ENCODE measurements at places on chromosomes 7 and 10.

GRCh38 chr10:34098821-34099567, 716.1 kb downstream of the PARD3 start:
- DNase-seq, result no peak

- no peak for DNase-seq
Measured at GRCh38 chr10:3807928-3808496, 23.0 kb upstream of the KLF6 start.

DNA sequence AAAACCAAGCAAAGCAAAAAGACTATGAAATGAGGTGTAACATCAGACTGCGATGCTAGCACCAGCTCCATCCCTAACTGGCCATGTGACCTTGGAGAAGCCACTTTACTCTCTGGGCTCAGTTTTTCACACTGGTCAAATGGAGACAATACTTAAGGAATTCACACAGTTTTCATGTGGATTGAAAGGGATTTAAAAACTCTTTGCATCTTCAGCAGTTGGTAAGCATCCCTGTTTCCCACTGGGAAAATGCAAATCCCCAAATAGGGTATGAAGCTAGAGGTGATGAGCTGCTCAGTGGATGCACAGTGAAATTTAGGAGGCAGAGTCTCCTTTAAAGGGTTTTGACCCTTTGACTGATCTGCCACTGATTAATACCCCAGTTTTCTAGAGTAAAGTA, 240.7 kb downstream of the SORCS3 start:
- DNase-seq, result no peak

- no peak for DNase-seq
Measured at GRCh38 chr10:86699541-86699940, 31.2 kb downstream of the LDB3 start.

- no peak for DNase-seq
Measured at GRCh38 chr10:72847681-72848080, 45.9 kb upstream of the OIT3 start.

- no peak for DNase-seq
Measured at GRCh38 chr7:133359449-133359848, 106.6 kb downstream of the EXOC4 start.

DNA sequence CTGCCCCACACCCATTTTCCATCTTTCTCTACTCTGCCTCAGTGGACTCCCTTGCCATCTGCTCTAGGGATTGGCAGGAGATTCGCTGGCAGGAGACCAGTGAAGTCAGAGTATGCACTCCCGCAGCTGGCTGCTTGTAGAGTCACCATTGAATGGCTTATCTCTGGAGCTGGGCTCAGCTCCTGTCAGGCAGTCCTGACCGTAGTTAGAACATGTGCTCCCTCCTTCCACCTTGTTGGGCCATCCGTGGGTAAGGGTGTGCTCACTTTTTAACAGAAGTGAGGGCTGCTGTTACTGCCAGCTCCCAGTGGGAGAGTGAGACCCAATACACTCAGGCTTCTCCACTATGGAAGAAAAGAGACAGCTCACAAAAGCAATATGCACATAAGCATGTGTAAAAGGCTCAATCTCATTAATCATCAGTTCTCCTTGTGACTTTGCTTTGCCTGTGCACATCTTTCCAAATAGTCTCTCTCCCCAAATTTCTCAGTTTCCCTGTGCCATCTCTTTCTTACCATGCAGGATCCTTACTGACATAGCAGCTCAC, 773.3 kb downstream of the GRID1 start:
- DNase-seq, result no peak

- DNase-seq, result no peak
Measured at GRCh38 chr10:1395481-1396296, 339.5 kb downstream of the WDR37 start.

DNA sequence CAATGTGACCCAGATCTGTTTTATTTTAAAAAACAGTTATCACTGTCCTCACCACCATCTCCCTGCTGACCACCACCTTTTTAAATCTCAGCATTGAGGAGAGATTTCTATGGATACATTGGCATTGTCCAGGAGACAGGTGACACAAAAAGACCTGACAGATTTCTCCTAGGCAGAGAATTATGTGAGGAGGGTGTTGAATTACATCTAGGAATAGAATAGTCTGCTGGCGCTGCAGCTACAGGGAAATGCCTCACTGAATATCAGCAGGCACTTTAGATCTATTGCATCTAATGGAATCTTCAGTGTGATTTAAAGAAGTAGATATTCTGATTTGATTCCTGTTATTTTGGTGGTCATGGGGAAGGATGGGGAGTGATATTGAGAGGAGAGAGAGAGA, 593.5 kb downstream of the NRG3 start:
- DNase-seq, result no peak

DNA sequence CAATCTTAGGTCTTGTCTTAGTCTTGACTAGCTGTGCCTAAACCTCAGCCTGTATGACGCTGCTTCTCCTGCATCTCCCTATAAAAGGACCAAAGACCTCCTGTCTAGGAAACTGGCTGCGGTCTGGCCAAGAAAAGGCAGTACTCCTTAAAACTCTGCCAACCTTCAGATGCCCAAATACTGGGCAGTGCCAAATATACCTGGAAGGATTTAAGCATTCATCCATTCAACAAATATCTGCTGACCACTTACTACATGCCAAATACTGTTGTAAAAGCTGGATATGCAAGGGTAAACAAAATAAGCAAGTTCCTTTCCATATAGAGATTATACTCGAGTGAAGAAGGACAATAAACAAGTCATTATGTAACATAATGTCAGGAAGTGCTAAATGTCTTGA, 135.8 kb downstream of the HBP1 start:
- DNase-seq, result no peak

GRCh38 chr10:73439605-73440312, 6.4 kb upstream of the MSS51 start:
- DNase-seq, result no peak

- DNase-seq, result no peak
Measured at GRCh38 chr10:90930971-90931871, 10.3 kb upstream of the ANKRD1 start.

DNA sequence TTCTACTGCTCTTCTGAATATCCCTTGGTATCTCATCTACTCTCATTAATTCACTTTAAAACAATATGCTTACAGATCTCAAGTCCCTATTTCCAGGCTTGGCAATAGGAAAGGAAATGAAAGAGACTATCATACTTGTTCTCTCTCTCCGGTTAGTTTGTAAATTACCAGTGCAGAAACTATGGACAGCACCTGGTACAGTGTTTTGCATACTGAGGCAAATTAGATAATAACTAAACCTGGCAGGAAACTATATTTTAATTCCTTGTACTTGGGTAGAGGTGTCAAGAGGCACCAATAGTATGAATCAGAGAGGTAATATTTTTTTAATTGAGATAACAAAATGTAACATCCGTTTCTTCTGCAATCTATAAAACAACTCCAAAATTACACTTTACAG, 97.7 kb upstream of the TMEM196 start:
- DNase-seq, result no peak

DNA sequence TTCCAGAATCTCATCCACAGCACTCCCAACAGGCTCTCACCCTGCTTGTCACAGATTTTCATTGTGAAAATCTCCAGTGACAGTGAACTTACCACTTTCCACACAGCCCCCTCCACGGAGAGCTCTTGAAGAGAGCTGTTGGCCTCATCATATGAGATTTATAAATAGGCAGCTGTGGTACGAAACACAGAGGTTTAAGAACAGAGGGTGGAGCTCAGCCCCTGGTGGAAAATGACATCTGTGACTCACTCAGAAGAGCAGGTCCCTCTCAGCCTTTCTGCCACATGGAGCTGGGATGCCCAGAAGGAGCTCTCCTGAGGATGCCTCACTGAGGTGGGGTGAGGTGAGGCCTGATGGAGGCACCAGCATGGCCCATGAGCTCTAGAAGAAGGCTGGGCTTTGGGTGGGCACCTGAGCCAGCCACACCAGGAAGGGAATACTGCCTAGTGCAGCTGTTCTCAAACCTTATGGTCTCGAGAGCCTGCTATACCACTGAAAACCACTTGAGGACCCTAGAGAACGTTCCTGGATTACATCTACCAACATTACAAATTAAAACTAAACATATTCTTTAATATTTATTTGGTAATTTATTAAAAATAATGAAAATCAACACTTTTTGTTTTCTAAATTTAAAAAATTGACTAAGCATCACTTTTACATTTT, 25.8 kb upstream of the EEPD1 start:
- no peak for DNase-seq

GRCh38 chr10:70537398-70538194, 59.0 kb downstream of the PALD1 start:
- no peak for DNase-seq

- no peak for DNase-seq
Measured at GRCh38 chr7:157096286-157097055, 42.3 kb upstream of the UBE3C start.

GRCh38 chr7:151143261-151144015, 24.1 kb downstream of the GBX1 start:
- no peak for DNase-seq

DNA sequence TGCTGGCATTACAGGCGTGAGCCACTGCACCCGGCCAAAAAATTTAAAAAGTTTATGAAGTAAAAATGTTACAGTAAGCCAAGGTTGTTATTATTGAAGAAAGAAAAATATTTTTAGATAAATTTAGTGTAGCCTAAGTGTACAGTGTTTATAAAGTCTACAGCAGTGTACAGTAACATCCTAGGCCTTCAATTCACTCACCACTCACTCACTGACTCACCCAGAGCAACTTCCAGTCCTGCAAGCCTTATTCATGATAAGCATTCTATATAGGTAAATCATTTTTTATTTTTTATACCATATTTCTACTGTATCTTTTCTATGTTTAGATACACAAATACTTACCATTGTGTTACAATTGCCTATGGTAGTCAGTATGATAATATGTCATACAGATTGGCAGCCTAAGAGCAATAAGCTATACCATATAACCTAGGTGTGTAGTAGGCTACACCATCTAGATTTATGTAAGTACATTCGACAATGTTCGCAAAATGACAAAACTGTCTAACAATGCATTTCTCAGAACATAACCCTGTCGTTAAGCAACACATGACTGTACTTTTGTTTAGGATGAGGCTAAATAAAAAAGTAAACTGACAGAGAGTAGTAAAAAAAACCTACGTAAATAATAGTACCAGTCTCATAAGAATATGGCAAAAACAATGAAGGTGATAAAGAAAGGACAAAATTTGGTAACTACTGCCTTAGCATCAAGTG, 77.8 kb upstream of the FAM133B start:
- DNase-seq, result no peak

DNA sequence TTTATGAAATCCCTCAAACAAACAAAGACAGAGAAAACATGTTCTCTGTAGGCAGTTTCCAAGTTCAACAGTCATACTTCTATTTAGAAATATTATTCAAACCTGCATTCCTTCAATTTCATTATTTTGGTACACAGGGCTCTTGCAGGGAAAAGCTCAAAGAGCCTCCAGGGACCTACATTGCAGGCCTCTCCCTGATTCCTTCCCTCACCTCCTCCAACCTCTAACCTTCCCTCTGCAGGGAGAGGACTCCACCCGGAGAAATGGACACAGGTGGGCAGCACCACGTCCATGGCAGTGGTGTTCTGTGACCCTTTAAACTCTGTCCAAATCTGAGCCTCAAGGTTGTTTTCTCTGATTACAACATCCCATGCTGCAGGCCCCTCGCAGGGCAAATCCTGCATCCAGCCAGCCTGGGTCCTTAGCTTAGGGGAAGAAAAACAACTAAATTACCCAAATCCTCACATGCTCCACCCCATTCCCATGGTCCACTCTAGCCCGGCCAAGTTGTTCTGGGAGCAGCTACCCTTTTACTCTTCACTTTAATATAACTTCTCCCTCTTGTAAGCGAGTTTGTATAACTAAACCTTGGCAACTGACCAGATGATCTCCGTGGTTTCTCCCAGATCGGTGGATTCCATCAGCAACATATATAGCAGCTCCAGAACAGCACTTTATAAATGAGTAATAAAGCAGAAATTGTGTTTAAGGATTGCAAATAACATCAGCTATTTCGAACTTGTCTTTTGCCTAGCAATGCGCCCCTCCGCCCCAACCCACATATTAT, 129.8 kb downstream of the CUBN start:
- DNase-seq, result no peak

DNA sequence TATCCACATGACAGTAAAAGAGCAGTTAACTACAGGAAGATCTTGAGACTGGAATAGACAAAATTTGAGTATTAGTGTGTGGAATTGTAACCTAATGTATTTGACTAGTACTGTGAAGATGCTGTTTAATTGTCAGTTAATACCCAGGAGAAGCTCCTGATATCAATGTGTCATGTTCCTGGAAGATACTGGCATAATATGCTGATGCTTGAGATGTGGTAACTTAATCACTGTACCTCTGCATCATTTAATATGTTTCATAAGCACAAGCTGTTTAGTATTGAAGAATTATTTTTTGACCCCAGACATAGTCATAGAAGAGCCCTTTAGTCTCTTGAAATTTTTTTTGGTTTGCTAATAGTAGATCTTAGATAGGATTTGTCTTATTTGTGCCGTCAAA, 15.4 kb downstream of the CCSER2 start:
- DNase-seq, result no peak

DNA sequence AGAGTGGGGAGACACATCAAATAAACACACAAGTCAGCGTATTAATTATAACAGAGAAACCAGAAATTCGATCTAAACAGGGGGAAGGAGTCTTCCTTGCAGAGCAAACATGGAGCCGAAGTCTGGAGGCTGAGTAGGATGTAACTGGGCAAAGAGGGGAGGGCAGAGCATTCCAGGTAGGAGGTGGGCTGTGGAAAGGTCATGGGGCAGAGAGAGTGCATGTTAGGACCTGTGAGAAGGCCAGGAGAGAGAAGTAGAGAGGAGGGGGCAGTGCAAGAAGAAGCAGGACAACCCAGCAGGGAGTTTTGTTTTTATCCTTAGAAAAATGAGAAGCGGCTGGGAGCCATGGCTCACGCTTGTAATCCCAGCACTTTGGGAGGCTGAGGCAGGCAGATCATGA, 130.8 kb upstream of the GPR26 start:
- DNase-seq, result no peak

DNA sequence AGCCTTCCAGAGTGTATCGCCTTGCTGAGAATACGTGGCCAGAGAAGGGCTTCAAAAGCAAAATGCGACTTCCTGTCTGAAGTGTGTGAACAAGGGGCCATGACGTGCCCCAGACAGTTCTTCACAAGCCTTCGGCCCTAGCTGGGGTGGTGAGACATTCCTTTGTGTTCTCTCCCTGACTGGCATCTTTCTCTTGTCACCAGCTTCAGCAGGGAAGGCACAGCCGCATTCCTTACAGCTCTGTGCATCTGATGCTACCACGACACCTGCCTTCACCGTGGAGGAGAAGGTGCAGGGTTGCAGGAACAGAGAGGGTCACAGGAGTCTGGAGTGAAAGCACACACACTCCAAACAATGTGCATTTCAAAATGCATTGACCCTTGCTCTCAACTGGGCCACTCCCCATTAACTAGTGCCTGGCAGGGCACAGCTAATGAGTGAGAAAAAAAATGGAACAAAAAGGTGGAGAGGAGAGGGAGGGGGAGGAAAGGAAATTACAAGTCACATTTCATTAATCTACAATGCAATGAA, 93.4 kb downstream of the GPR26 start:
- DNase-seq, result no peak

- no peak for DNase-seq
Measured at GRCh38 chr7:108402865-108403264, 53.4 kb downstream of the NRCAM start.

Measured in liver (tissue), 10 donors.